NCI-H510A (cell line): ENCODE measurements at places on chromosomes 6 and 20.
A peak's percentile ranks its signal among the peaks of the same experiment; 100 is the strongest.

DNA sequence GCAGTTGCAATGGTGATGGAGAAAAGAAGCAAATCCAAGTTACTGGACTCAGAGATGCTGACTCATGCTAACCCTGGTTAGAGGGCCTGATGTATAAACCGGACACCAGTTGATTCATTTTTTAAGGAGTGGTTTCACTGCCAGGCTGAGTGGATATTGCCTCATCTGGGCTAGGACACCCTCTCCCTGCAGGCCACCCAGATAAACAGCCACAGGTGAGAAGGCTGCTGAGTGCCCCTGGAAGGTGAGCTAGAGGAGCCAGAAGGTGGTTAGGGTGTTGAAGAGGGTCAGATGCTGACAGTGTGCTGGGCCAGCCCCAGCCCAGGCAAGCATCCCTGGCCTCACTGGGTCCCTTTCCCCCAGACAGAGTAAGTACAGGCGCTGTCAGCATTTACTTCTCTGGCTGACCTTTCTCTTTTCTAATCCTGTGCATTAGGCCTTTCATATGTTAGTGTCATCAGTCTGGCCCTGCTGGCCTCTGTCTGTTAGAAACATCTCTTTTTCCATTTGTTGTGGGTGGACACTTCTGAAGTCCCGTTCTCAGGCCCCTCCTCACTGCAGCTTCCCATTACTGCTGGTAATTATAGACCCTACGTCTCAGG is 13.5 kb downstream of the EPB41L1 start:
- no peak for DNase-seq

- DNase-seq = no peak
Observed at GRCh38 chr6:150641398-150642139, 41.9 kb downstream of the PLEKHG1 start.

DNA sequence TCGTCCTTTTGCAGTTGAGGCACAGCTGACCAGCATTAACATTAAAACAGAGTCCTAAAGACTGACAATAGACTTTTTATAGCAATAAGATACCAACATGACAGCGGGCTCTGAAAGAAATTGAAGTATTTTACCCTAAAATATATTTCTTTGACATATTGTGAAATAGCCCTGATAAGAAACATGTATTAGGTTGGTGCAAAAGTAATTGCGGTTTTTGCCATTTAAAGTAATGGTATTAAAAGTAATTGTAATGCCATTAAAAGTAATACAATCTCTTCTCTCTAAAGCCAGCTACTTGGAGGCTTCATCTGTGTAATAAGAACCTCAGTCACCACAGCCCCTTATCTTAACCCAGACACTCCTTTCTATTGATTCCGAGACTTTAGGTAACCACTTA is 394.6 kb downstream of the PREX1 start:
- no peak for DNase-seq

GRCh38 chr6:139370283-139370998 is 4.0 kb downstream of the CITED2 start:
- DNase-seq = no peak

- DNase-seq = no peak
Observed at GRCh38 chr6:40611434-40611833, 24.3 kb upstream of the LRFN2 start.

DNA sequence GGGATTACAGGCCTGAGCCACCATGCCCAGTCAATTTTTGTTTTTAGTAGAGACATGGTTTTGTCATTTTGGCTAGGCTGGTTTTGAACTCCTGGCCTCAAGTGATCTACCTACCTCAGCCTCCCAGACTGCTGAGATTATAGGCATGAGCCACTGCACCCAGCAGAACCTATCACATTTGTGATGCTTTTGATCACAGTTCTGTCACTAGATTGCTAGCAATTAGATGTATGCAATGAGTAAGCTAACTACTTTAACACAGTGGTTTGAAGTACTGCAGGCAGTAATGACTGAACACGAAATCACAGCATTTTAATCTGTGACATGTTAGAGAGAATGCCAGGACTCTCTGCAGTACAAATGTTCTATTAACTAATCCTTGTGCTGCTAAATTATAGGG is 19.6 kb upstream of the SAMHD1 start:
- DNase-seq = no peak

DNA sequence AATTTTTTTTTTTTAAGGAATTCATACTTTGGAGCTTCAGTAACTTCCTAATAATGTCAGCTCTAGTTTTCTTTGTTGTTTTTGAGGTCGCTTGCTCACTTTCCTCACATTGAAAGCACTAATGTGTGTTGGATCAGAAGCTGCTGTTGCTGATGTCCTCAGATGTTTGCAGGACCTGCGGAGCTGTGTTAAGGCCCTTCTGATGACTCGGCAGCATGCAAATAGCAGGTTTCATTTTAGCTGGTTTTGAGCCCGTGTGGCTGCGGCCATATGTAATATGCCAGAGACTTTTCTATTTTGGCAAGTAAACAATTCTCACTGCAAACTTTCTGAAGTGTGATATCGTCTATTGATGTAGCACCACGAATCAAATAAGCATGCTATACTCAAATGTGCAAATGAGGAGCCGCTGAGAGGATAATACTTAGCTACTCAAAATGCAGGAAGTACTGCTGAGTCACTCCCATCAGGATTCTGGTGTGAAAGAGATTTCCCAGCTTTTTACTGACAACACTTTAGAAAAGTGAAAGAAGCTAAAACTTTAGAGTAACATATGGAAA is 187.8 kb downstream of the SASH1 start:
- DNase-seq = peak; percentile 16

GRCh38 chr6:105209950-105210706 is 30.3 kb upstream of the POPDC3 start:
- no peak for DNase-seq
